ENCODE measurements at places on chromosomes 1 and 21.

- DNase-seq = no peak
Measured at GRCh38 chr1:78492386-78492950, 1.7 kb downstream of the PTGFR start.

GRCh38 chr21:43740497-43741156 lies 21.7 kb downstream of the PDXK start:
- DNase-seq = no peak

DNA sequence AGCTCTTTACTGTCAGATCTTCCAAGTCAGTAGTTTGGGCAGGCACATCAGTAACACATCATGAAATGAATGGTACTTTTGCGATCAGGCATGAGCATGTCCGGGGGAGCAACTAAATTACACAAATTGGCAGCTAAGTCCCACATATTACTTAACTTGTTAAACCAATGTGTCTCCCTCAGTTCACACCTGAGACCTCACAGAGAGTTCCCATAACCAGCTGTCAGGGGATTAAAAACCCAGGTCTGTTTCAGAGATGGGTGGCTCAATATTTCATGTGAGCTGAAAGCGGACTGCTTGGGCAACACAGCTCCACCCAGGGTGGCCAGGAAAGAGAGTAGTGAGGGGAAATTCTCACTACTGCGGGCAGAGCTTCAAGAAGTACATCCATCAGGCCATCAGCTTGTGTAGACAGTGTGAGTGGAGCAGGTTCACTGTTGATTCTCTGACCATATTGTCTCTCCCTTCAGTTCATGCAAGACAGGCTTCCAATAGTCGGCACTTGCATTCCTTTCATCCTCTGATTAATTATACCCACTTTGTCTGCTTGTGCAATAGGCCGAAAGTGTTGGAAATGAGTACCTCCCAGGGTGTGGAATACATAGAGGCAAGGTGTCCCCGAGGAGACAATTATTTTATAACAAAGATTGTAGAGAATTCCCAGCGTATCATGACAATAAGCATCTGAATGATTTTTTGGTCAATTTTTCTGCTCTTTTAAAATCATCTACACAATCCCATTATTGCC lies 139.9 kb downstream of the PTGER3 start:
- no peak for DNase-seq

- no peak for DNase-seq
Measured at GRCh38 chr1:11434926-11435325, 44.0 kb upstream of the DISP3 start.

DNA sequence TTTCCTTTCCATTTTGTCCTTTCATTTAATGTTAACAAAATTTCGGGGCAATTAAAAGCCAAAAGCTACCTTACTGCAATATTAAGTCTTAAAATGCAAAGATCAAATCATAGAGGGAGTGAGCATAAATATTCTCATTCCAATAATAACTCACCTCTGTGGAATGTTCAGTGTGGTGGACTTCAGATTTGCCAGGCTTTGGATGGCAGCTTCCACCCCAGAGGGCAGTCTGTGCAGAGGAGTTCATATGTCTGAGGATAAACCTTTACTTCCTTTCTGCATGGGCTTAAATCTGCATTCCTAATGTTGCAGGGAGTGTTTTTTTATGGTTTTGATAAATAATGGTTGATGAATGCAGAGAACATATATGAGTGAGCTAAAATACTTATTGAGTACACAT lies 16.3 kb downstream of the KIAA0040 start:
- DNase-seq = no peak

DNA sequence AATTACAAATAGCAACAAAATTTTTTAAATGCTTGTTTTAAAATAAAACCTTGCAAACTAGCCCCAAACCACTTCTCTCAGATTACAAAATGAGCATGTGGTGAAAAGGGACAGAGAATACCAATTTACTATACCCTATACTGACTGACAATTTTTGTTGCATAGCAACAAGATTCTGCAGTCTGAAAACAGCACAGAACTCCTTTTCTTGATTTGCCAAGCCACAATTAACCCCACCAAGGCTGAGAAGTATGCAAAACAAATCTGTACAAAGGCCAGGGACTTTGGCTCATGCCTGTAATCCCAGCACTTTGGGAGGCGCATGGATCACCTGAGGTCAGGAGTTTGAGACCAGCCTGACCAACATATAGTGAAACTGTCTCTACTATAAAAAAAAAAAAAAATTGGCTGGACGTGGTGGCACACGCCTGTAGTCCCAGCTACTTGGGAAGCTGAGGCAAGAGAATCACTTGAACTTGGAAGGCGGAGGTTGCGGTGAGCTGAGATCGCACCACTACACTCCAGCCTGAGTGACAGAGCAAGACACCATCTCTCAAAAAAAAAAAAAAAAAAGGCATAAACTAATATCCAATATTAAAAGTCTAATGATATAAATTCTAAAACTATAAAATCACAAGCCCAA lies 21.8 kb downstream of the ENAH start:
- DNase-seq = no peak

- no peak for DNase-seq
Measured at GRCh38 chr1:1179983-1180861, 6.5 kb downstream of the TTLL10 start.

DNA sequence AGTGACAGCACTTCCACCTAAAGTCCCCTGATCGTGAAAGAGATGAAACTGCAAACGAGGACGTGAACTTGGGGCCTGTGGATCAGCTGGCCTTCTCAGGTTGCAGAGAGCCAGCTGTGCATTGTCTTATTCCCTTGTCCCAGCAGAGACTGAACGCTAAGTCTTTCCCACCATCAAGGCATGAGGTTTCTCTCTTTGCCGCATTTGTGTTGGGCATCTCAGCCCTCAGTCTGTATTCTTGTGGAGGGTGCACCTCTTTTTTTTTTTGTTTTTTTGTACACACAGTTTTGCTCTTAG lies 71.4 kb downstream of the KIF26B start:
- no peak for DNase-seq

- no peak for DNase-seq
Measured at GRCh38 chr1:60867782-60868181, 214.6 kb upstream of the NFIA start.

DNA sequence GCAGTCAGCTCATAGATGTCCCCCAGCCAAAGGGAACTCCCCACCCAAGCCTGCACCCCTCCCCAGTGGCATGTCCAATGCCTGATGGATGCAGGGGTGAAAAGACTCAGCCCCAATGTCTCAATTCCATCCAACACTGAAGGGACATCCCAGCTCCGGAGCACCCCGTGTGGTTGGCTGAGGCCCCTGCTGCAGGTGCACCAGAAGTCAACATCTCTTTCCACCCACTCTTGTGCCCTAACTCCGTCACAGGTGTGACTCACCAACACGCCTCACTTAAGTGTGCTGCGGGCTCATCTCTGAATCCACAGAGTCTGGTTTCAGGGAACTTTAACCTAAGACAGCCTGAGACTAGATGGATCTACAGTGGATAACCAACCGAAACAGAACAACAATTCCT lies 40.9 kb upstream of the ZBTB18 start:
- no peak for DNase-seq

DNA sequence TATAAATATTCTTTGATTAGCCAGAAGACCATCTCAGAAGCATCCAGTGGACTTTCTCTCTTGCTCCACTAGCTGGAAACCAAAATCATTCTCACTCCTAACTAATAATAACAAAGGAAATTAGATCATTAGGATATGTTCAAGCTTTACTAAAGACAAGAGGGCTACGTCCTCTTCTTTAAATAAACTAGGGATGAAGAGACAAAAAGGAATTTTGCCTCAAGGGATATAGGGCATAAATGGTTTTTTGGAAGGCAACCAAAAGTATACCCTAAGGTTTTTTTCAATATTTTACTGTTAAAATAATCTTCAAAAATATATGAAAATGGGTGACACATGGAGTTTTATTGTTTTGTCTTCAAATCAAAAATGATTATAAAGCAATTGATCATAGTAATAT lies 745.8 kb downstream of the MRPL39 start:
- DNase-seq = no peak

GRCh38 chr1:2506901-2507565 lies 19.4 kb downstream of the PANK4 start:
- no peak for DNase-seq

DNA sequence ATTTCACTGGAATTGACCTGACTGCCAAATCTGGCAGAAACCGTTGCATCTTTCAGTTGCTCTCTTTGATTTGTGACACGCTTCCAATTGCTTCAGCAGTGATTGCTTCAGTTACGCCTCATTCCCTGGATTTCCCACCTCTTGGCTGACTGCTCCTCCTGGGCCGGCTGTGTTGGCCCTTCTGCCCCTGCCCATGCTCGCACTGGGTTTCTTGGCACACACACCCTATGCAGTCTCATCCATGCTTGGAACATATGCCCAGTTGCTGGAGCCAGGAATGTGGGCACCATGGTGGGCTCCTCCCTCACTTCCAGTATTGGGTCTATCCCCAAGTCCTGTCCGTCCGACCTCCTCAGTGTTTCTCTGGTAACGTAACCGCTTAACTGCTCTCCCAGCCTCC lies 2.2 kb upstream of the ZBTB21 start:
- no peak for DNase-seq

GRCh38 chr1:63675420-63675931 lies 82.3 kb downstream of the PGM1 start:
- DNase-seq = no peak

- DNase-seq = no peak
Measured at GRCh38 chr21:36541721-36542139, 61.8 kb upstream of the CLDN14 start.

DNA sequence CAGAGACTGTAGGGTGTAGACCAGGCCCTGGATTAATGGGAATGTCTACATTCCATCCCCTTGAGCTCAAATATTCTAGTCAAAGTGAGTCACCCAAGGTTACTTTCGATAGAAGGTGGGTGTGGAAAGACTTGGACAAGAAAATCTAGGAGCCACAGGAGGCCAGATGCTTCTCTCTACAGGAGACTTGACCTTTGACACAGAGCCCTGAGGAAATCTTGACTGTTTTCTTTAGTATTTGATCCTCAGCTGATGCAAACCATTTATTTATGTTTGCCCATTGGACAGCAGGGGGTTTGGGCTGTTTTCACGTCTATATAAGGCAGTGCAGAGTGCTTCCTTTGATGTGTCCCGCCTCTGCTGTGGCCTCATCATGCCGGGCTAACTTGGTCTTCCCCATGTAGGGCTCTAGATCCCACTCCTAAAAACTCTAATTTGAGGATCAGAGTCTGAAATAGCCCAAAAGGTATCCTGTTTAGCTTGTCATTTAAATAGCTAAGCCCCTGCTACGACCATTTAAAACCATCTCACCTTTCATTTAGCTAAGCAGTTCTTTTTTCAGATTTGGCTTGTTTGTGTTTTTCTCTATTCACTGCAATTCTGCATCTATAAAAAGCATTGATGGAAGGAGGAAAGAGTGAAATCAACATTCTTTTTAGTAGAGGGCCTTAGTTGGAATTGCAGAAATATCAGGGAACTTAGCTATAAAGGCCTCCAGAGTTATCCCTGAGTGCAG lies 15.5 kb upstream of the MAP3K7CL start:
- no peak for DNase-seq

- DNase-seq = no peak
Measured at GRCh38 chr1:178571807-178572206, 58.9 kb downstream of the TEX35 start.

DNA sequence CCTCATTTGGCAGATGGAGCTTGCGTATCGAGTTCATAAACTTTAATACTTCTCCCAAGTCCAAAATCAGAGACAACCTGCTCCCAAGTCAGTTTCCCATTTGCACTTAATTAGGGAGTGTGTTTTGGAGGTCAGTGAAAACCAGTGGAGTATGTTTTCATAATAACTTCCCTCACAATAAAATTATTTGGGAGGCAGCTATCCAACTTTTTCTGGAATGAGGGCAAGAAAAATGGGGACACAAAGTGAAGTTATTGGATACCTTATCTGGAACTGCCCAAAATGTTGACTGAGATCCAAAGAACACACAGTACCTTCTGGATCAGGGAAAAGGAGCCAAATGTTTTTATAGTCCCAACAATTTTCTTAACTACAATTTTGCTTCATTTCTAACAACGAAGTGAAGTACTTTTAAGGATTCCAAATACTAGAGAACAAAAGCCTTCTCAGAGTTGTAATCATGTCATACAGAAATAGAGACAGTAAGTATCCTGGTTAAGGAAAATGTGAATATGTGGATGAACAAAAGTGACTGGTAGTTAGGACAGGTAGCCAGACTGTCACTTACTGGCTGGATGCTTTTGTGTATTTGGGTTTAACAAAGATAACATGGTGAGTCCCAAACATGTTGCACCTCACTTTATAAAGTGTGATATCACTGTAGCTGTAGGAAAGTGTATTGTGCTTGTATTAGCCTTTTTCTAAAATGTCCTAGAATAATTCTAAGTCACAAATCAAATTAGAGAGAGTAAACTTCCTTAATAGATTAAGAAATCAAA lies 325.0 kb downstream of the HLX start:
- DNase-seq = no peak

DNA sequence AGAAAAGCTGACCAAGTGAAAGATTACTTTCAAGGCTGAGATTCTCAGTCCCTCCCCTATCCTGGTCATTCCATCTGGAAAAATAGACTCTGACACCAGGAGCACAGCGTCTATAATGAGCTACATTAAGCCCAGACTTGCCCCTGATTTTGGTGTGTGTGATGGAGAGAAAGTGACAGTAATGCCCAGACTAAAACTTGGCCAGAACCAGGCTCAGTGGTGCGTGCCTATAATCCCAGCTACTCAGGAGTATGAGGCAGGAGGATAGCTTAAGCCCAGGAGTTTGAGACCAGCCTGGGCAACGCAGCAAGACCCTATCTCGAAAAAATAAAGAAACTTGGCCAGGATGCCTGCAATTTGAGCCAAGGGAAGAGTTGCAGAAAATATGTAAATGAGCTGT lies 15.9 kb downstream of the PLEKHA6 start:
- no peak for DNase-seq

DNA sequence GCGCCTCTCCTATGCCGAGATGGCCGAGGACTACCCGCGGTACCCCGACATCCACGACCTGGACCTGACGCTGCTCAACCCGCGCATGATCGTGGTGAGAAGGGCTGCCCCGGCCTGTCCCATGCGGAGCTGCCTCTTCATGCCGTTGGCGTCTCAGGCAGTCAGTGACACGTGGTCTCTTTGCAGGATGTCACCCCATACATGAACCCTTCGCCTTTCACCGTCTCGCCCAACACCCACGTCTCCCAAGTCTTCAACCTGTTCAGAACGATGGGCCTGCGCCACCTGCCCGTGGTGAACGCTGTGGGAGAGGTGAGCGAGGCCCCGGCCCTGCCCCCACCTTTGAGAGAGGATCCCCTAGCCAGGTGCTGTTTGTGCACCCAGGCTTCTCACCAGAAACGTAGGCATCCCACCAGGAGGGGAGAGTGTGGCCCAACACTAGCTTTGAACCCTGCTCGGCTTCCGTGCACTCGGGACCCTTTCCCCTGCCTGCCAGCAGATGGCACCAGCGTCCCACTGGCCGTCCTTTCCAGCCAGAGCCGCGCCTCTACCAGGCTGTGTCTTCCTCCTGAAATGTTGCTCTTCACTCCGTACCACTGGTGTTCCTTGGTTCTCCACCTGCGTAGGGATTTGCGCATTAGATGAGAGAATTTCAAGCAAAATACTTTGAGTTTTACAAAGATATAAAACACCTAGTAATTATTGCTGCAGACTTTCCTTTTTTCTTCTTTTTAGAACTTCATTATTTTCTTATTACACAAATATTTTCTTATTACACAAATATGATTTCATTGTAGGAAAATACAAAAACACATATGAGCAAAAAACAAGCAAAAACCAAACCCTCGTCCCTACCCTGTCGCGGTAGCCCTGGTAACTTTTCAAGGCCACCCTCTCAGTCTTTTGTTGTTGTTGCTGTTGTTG lies 9.0 kb downstream of the NPPA start:
- no peak for DNase-seq

Measured in NCI-H2081 treated with DMSO at 0.1 percent for 48 hours (cell line).